ENCODE measurements at places on chromosomes 1 and 21.

DNA sequence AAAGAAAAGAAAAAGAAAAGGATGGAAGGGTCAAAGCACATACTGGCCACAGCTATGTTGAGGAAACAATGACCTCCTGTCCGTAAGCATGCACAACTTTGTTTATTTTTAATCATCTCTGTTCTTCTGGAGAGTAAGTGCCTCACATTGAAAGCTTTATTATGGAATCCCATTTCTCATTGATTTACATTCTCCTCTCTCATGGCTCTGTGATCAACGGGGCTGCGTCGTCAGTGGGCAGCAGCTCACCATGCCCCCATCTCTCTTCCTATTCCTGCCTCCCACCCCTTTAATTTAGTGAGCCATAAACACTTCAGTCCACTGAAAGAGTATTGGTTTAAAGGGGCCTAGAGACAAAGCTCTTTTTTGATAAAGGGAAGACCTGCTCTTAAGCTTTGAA, 98.9 kb downstream of the KAZN start:
- DNase-seq: no peak

DNA sequence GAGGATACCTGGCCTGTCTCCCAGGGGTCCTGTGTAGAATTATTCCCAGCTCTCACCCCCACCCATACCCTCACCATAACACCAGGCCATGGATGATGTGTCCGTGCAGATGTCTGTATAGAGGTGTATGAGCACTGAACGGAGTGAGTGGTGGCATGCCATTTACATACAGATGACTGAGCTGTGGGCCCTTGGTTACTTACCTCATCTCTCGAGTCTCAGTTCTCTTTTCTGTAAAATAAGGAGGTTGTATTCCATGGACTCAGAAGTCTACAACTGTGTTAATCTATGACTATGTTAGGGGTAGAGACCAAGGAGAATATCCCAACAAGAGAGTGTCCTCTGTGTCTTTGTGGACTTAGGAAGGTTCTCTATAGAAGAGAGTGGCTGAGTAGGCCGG, 65.6 kb upstream of the CD1D start:
- no peak for DNase-seq

GRCh38 chr1:117633423-117633822, 27.6 kb downstream of the TENT5C start:
- DNase-seq: no peak

GRCh38 chr1:26726784-26727183, 31.0 kb downstream of the ARID1A start:
- DNase-seq: no peak

GRCh38 chr1:243396876-243397275, 141.0 kb downstream of the SDCCAG8 start:
- DNase-seq: no peak

GRCh38 chr1:234559902-234560676, 49.9 kb downstream of the IRF2BP2 start:
- no peak for DNase-seq

GRCh38 chr1:173420330-173420806, 56.8 kb upstream of the PRDX6 start:
- peak; percentile 69 for DNase-seq

DNA sequence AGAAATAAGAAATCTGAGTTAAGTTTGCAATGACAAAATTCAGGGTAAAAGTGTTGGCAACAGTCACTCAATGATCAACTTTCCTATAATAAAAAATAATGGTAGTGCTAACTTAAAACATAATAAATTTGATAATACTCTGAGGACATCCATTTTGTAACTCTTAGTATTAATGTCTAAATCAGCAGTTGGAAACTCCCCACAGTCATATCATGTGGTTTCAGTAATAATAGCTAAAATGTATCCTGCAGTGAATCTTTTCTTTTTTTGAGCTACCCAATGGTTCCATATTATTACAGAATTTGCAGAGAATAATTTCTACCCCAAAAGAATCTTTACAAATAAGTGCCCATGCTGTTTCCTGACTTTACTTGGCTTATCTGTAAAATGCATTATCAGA, 286.7 kb downstream of the PTPRC start:
- DNase-seq: no peak

DNA sequence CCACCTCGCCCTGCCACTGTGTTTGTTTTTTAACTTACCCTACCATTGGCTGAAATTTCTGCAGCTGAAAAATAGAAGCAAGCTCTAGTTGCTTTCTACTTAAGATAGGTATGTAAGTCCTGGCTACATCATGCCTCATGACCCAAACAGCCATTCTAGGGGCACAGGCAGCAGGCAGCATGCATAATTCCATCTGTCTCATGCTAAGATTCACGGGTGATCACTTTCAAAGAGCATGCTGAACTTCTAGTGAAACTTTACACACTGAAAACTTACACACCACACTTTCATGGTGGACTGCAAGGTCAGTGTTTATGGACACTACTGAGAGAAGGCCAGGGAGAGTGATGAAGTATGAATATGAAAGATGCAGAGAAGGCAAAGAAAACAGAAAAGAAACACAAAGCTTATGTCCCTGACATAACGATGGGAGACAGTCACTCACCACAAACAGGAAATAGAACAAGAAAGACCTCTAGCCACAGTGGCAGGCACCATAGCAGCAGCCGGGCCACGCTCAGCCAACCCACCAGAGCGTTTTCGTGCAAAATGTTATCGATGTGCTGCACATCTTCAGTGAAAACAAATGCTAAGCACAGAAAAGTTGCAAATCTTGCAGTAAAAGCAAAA, 102.3 kb upstream of the TIAM1 start:
- peak; percentile 81 for DNase-seq

GRCh38 chr1:108082001-108082400, 117.0 kb upstream of the VAV3 start:
- DNase-seq: no peak

- no peak for DNase-seq
These were observed 8.0 kb downstream of the MECR start for GRCh38 chr1:29222686-29223085.

- no peak for DNase-seq
These were observed 206.8 kb downstream of the ZNF326 start for GRCh38 chr1:90201467-90202358.

- DNase-seq: no peak
These were observed 617 bp upstream of the ADGRL2 start for GRCh38 chr1:81799939-81800694.

- DNase-seq: no peak
These were observed 94.8 kb upstream of the SGIP1 start for GRCh38 chr1:66439031-66439740.

DNA sequence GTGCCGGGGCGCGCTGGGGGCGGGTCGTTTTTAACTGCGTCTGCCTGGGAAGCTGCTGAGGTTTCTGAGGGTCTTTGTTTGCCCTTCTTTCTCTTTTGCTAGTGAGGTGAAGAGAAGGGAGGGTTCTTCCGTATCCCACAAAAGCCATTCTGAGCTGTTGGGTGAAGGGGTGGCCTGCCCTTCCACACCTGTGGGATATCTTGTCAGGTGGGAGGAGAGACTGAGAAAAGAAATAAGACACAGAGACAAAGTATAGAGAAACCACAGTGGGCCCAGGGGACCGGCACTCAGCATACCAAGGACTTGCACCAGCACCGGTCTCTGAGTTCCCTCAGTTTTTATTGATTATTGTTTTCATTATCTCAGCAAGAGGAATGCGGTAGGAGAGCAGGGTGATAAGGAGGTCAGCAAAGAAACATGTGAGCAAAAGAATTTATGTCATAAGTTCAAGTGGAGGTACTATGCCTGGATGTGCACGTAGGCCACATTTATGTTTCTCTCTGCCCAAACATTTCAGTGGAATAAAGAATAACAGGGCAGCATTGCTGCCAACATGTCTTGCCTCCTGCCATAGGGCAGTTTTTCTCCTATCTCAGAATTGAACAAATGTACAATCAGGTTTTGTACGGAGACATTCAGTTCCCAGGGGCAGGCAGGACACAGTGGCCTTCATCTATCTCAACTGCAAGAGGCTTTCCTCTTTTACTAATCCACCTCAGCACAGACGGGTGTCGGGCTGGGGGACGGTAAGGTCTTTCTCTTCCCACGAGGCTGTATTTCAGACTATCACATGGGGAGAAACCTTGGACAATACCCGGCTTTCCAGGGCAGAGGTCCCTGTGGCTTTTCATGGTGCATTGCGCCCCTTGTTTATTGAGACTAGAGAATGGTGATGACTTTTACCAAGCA, 972 bp downstream of the PGBD2 start:
- DNase-seq: no peak

DNA sequence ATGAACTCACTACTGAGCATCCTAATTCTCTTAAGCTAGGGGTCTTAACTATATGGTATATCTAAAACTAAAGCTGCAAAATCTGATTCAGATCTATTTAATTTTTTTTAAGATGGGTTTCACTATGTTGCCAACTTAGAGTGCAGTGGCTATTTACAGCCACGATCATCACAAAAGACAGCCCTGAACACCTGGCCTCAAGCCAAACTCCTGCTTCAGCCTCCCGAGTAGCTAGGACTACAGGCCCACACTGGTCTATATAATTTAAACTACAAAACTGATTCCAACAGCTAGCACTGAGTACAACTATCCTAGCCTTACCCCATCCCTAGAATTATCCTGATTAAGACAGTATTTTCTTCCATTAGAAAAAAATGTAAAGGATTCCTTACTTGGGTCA, 37.1 kb downstream of the EIF4G3 start:
- no peak for DNase-seq

DNA sequence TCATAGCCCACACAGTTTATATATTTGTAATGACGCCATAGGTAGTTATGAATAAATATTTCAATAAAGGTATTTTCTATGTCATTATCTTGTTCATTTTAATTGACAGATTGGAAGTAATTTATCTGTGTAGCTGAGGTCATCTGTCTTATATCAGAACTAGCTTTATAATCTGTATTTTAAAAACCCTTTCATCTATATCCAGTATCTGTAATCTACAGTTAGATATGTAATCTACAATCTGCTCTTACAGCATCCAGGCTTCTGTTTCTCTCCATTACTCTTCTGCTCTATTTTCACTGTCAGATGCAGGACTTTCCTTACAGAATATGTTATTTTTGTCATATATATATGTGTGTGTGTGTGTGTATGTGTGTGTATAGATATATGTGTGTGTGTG, 137.6 kb downstream of the LBR start:
- DNase-seq: no peak
